Right lung (tissue), 10 donors: ENCODE measurements at places on chromosomes 16 and 17.

GRCh38 chr17:77178050-77178449, 37.3 kb downstream of the SEC14L1 start:
- DNase-seq, result no peak

GRCh38 chr16:68286153-68287074, 22.1 kb downstream of the SLC7A6 start:
- DNase-seq, result no peak

DNA sequence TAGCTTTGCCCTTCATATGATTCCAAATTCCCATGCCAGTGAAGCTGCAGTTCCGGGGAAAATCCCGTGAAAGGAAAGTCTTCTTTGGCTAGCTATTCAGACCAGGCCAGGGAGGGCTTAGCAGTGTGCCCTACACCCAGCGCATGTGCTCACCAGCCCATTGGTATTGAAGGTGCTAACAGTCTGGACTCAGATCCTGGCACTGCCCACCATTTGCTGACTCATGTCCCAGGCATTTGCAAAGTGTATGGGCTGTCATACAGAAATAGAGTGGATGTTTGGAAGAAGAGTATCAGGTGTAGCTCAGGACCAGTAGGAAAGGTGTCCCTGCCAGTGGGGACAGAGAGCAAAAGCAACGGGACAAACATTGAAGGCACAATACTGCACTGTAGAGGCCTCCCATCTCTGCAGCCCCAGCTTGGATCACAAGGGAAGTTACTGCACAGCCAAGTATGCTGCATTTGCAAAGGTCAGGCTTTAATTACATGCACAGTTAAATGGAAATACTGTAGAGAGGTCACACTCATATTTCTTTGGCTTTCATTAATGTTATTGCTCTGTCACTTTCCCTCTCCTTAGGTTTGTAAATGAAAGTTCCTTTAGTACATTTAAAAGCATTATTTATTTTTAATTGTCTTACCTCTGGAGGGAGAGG, 220.0 kb downstream of the IRX3 start:
- DNase-seq, result no peak

- no peak for DNase-seq
Measured at GRCh38 chr17:20852239-20852989, 190.4 kb downstream of the USP22 start.

DNA sequence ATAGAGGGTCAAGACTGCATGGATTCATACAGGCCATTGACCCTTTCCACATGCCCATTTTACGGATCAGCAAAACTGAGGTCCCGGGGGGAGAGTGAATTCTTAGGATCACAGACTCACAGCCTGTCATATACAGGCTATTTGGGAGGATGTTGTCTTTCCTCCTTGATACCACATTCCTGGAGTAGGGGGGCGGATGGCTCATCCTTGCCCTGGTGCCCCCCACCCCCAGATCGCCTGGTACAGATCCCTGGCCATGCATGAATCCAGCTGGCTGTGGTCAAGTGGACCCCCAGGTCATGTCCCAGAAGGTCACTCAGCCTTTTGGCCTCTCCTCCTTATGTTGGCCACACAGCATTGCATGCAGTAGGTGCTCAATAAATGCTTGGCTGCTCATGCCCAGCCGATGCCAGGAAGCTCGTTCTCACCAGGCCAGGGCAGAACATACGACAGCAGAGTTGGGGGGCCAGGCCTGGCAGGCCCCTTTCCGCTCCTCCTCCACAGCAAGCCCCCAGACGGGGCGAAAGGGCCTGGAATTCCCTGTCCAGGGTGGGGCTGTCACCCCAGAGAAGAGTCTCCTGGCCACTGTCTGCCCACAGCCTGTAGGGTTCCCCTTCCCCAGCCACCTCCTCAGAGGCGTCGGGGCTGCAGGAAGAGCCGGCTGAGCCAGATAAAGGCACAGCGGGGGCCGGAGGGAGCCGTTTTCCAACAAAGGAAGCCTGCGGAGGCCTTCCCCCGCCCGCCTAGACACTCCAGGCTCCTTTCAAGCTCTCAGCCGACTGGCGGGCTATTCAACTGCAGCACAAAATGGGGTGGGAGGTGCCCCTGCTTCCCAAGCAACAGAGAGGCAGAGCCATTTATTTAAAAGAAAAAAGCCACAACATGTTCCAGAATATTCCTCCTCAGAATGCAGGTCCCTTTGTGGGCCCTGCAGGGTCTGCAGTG, 215.7 kb upstream of the CIBAR2 start:
- no peak for DNase-seq

DNA sequence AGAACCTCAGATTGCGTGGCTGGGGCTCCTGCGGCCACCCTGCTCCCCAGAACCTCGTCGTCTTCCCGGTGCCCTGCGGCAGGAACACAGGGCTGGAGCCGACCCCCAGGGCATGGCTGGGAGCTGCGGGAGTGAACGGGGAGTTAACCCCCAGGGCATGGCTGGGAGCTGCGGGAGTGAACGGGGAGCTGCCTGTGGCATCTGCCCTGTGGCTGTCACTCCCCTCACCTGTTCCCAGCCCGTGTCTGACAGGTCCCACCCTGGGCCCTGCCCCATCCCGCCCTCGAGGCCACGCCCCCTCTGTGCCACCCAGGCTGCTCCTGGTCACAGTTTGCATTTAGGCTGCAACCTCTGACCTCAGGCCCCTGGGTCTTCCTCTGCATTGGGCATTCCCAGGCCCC, 39.4 kb upstream of the ACSF3 start:
- no peak for DNase-seq

DNA sequence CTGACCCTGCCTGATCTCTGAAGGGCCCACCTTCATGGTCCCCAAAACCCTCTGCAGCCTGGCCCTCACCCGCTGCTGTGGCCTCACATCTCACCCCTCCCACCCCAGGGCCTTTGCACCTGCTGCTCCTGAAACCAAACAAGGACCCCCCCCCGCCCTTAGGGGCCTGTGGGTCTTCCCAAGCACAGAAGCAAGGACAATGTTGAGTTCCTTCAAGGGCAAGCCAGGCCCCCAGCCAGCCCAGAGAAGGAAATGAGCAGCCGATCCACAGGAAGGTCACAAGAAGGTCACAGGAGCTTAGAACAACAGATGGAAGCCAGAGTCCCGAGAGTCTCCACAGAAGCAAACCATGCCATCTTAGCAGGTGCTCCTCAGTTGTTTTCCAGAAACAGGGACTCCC, 493 bp upstream of the PDE6G start:
- DNase-seq, result no peak

GRCh38 chr17:80858301-80859001, 133.2 kb upstream of the CHMP6 start:
- no peak for DNase-seq

GRCh38 chr16:64276646-64277045, 845.2 kb downstream of the CDH11 start:
- DNase-seq, result no peak

GRCh38 chr17:17086585-17086984, 44.3 kb downstream of the MPRIP start:
- DNase-seq, result no peak

- DNase-seq, result no peak
Measured at GRCh38 chr17:51050291-51051033, 70.2 kb downstream of the SPAG9 start.

DNA sequence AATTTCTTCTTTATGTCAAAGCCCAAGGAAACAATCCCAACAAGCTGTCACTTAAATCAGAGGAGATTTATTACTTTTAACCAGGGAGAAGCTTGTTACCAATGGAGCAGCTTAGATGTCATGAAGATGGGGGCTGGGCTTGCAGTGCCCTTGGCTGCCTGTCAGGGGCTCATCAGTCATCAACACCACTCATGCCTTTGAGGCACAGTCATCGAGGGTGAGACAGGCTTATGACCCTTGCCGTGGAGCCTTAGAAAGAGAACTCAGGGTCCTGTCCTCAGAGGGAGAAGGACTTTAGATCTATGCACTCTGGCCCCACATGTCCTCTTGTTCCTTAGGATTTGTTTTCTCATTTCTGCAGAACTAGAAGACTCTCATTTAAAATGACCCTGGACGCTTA, 318.3 kb downstream of the CBLN1 start:
- no peak for DNase-seq

- DNase-seq, result no peak
Measured at GRCh38 chr17:1495265-1495989, 2.9 kb upstream of the MYO1C start.

DNA sequence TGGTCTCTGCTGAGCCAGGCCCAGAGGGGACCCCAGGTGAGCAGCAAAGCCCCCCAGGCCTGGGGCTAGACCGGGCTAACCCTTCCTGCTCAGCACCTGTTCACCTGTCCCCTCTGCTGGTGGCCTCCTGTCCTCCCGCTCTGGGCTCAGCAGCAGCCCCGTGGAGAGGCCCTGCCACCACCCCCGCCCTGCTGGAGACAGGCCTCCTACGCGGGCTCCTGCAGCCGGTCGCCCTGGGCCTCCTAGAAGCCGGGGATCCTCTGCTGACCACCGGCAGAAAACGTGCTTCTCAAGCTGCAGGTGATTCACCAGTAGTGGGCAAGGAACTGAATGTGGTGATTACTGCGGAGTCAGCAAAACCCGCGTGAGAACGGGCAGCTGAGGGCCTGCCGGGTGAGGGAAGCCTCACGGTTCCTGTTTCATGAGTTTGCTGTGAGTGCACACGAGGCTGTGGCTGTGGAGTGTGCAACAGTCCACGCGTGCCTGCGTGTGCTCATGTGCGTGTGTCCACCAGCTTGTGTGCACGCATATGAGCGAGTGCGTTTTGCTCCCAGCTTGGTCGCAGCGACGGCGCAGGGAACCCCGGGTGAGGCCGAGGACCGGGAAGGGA, 792 bp downstream of the SECTM1 start:
- DNase-seq, result no peak

- DNase-seq, result no peak
Measured at GRCh38 chr17:78001612-78002011, 43.1 kb downstream of the TNRC6C start.
